Activated CD4-positive, CD25-positive, alpha-beta regulatory T cell (primary cell): ENCODE measurements at places on chromosomes 12 and 14.

GRCh38 chr12:29201296-29201695 lies 52.2 kb downstream of the FAR2 start:
- DNase-seq = no peak

DNA sequence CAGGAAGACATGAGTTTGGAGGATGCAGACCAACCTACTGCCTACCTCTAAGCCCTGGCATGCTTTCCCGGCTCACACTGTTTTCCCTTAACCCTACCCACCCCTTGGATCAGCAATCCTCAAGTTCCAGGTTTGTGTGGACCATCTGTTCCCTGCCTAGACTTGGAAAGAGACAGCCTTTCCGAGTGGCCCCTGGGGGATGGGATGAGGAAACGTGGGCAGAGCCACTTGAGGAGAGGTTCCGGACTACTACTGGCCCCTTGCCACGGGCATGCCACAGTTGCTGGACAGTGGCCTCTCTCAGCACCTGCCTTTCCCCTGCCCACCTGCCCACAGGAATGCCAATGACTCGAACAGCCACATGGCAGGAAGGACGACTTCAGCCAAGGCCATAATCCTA lies 135.9 kb downstream of the SLC15A4 start:
- DNase-seq = no peak

- no peak for DNase-seq
Measured at GRCh38 chr14:34336501-34336900, 125.5 kb downstream of the SPTSSA start.

GRCh38 chr14:36222952-36223468 lies 46.5 kb upstream of the PTCSC3 start:
- no peak for DNase-seq

GRCh38 chr14:103728721-103729120 lies 13.1 kb downstream of the ZFYVE21 start:
- no peak for DNase-seq

DNA sequence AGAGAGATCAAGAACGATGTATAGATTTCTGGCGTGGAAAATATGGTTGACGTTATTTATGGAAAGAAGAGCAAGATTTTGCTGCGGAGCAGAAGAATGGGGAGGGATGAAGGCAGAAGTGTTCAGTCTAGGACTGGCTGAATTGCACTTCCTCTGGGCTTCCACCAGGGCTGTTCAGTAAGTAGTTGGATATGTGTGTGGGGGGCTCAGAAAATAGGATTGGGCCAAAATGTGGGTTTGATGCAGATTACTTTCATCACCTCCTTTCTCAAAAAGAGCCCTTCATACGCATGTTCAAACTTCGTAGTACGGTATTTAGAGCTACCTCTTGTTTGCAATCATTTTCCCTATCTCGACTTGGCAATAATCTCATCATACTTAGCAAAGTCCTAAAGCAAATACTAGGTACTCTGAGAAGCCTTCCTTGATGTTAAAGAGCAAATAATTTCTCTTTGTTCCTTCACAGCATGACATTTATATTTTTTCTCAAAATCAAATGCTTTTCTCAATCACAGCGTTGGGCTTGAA lies 349.4 kb downstream of the NELL2 start:
- no peak for DNase-seq

GRCh38 chr12:115411121-115411520 lies 727.1 kb upstream of the TBX3 start:
- DNase-seq = no peak

DNA sequence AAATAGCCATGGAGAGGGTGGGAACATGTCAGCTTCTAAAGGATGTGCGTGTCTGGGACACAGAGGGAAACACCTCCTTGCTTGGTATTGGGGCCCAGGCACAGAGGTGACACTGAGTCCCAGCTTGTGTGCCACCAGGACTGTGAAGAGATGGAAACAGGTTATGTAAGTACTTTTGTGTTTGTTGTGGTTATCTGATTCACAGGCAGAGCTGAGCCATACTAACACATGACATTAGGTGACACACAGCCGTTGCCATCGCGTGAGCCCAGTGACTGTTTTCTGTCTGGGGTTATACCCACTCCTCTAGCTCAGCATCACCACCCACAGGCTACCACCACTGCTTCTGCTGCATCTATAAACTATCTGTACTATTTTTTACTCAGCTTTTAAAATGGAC lies 12.1 kb upstream of the FLVCR2 start:
- DNase-seq = peak; percentile 61

DNA sequence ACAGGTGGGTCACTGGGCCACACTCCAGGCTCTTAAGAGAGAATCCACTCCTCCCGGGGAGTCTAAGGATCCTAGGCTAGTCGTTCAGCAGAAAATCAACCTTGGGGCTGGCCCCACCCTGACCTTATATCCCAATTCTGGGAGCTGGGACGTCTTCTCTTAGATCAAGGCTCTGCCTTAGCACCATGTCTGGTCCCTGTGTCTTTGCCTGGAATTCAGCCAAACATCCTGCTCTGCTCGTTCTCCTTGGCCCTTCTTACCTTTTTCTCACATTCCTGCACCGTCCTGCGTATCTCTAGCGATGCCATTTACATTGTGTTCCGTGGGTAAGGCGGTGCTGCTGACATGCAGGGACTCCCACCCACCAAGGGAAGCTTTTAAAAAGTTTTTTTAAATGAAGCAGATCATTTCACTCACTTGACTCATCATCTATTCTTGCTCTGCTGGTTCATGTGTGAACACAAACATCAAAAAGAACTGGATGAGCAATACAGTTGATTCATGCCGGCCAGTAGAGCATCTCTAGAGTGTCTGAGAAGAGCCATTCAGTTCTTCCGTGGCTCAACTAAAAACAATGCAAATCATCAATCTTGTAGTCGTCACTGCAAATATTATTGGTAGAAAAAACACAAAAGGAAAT lies 50.2 kb downstream of the KCNK13 start:
- DNase-seq = no peak

DNA sequence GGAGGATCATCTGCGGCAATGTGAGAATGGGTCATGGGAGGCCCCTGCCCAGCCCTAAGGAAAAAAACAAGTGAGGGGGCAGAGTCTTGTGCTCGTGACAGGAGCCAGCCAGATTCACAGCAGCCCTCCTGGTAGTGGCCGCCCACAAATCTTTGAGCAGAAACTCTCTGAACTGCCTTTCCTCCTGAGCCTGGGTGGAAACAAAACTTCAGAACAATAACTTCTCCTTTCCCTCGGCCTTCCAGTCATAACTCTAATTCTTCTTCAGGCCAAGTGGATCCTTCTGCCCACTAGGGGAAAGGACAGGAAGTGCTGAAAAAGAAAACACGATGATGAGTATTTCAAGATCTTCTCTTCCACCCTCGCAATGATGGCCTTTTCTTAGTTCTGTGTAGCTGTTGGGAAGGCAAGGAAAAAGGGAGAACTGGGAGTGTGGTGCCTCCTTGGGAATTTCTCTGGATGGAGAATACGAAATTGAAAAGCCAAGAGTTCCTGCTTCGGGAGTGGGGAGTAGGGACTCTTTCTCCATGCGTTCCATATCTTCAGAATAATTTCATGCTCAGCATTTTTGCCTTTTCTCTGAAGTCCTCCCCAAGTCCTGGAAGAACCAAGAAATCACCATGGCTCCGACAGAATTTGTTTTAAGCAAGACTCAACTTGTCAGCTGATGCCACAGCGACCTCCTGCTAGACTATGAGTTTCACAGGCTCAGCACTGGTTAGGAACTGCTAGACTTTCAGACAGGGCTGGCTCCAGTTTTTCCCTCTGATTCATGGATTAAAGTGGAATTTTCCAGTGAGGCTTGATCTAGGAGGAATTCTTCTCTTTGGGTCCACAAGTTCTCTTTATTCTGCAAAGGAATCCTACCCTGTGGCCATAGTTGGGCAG lies 188.9 kb downstream of the CAND1 start:
- no peak for DNase-seq

DNA sequence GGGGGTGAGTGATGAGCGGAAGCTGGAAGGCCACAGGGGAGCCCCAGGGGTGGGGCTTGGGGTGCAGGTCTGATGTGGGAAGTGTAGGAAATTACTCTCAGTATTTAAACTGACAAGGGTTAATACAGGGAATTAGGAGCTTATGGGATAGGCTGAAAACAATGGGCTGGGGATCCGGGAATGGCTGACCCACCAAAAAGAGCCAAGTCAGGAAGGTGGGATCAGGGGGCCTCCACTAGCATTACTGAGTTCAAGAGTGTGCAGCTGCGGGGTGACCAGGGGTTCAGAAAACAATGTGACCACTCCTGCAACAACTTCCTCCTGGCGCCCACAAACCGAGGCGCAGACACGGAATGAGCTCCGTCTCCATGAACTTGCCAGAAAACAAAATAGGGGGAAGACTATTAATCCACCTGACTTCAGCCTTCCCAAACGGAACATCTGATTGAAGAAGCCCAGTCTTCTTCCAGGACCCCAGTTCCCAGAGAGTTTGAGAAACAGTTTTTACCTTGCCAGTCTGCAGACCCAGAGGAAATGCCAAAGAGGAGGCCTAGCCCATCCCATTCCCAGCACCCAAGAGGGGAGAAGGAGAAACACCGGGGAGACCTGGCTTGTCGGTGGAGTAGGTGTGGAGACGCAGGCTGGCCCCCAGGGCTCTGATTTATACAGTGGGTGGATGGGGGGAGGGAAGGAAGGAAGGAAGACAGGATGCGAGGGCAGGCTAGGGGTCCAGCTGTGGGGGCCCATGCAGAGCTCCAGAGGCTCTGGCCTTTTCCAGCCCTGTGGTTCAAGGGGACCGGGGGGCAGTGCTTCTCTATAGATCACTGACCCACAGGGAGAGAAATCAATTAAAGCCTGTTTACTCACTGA lies 16.5 kb upstream of the YY1 start:
- DNase-seq = no peak

- DNase-seq = peak; percentile 30
Measured at GRCh38 chr12:120534703-120535655, 823 bp downstream of the RNF10 start.

GRCh38 chr14:78697341-78697740 lies 527.2 kb downstream of the NRXN3 start:
- DNase-seq = no peak

GRCh38 chr12:10169104-10169503 lies 2.8 kb downstream of the OLR1 start:
- DNase-seq = no peak

DNA sequence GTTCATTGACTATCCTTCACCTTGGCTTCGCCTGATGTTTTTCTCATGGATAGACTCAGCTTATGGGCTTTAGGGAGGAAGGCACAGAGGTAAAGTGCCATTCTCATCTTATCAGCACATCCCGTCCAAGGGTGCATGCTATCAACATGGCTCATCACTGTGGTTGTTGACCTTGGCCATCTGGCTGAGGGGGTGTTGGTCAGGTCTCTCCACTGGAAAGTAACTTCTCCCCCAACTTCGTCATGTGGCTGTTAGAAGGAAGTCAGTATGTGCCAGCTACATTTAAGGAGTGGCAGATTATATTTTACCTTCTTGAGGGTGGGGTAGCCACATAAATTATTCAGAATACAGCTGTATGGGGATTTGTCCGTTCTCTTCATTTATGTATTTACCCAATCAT lies 68.9 kb downstream of the EML1 start:
- no peak for DNase-seq

GRCh38 chr12:851913-852312 lies 97.6 kb downstream of the RAD52 start:
- no peak for DNase-seq

GRCh38 chr14:50335389-50335788 lies 23.3 kb downstream of the DMAC2L start:
- no peak for DNase-seq
